Cerebellar nuclear complex (tissue), 1 donor: ENCODE measurements at places on chromosomes 13 and 19.

GRCh38 chr13:19836472-19836871, 27.0 kb downstream of the ZMYM5 start:
- no peak for DNase-seq

DNA sequence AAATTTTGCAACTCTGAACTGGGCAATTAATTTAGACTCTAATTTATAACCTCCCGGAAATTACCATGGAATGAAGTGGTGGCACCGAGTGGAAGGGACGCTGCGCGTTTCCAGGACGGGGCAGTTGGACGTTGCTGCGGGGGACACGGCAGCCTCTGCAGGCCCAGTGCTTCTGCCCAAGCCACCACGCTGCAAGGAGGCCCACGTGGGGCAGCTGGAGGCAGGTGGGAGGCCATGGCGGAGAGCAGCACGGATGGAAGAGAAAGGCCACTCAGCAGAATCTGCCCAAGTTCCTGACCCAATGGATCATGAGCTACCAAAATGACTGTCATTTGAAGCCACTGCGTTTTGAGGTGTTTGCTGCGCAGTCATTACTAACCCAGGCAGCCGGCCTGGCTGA, 11.2 kb upstream of the ADPRHL1 start:
- DNase-seq, result no peak

DNA sequence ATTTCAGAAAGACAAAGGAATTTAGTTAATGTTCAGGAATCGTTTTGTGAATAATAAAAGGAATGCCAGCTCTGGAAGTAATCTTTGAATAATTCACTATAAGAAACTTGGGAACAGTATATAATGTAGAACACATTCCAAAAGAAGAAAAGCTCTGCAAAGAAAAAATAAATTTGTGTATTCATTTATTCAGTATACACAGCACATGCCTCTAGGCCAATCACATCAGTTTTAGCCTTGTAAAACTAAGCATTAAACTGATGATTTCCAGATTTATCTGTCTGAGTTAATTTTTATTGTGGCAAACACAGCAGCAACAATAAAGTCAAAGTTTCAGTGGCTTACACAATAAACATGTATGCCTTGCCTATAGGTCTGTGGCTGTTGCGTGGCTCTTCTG, 5.7 kb upstream of the RXFP2 start:
- DNase-seq, result no peak

- DNase-seq, result no peak
These were observed 281.8 kb downstream of the MTUS2 start for GRCh38 chr13:29101905-29102304.

- no peak for DNase-seq
These were observed 330.1 kb downstream of the UQCRFS1 start for GRCh38 chr19:28882818-28883217.

- no peak for DNase-seq
These were observed 6.0 kb upstream of the GJB2 start for GRCh38 chr13:20198781-20199180.

DNA sequence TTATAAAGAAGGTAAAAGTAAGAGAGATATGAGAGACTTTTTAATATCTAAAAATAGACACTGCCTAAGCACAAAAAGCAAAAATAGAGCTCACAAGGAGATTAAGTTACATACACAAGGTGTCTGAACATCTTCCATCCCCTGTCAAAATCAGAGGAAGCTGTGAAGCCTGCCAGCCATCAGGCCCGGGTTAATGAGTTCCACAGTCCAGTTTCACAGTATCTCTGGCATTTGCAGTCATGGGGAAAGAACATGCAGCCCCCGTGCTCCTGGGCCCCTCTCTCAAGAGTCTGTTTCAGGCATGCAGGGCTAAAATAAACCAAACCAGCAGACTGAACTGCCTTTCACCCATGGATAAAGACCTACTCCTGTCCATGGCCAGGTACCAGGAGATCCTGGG, 79.2 kb downstream of the TBC1D4 start:
- DNase-seq, result no peak

DNA sequence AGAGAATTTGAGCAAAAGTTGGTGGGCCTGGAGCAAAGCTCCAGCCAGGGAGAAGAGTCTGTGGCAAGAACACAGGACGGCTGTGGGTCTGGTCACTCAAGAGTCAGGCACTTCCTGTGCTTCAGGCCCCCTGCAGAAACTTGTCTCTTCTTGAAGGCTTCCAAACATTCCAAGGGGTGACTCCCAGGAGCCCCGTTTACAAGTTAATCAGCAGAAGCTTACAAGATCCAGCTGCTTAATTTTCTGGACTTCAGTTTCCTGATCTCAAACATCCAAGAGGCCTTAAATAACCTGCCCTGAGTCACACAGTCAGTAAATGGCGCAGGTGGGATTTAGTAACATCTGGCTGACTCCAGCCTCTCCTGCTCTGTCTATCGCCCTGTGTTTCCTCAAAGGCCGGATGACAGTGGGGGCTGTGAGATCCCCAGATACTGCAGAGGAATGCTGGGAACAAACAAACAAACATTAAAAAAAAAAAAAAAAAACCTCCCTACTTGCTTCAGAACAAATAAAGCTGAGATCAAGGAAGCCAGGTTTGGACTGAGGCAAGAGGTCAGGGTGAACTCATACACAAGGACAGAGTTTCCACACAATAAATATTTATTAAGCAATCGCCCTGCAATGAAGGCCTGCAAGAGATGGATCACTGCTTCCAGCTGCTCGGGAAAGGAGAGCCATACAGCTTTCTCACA, 175.4 kb upstream of the RFC3 start:
- DNase-seq, result no peak

DNA sequence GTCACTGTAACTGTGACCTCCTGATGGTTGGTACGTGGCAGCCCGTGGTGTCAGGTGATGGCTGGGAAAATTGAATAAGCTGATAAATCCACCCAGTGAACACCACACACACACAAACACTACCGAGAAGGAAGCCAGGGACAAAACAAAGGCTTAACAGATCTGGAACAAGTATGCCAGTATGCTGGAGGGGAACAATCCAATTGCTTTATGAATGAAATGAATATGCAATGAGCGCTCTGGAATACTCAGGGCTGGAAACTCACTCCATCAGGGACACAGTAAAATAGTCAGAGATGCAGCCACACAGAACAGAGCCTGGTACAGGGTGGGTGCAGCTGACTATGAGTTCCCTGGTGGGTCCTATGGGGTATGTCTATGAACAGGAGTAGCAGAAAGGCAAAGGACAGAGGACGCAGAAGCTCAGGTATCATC, 16.7 kb downstream of the TMTC4 start:
- no peak for DNase-seq

DNA sequence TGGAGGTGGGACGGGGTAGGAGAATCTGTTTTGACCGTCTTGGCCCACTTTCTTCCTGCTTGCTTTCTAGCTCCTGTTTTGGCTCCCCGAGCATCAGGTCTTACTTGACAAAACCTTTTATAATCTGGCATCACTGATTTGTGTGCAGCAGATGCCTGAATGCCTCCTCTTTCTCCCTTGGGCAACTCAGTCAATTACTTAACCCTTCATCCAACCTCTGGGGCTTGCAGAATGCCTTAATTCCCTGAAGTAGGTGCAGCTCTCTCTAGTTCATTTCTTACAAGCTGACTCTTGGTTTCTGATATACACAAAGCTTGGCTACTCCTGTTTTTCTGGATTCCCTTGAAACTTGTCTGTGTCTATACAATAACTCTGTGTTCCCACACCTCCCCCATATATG, 5.7 kb upstream of the NUP58 start:
- DNase-seq, result no peak

- DNase-seq, result no peak
These were observed 126.1 kb upstream of the MCF2L start for GRCh38 chr13:112842931-112843391.

- no peak for DNase-seq
These were observed 9.1 kb downstream of the PCDH17 start for GRCh38 chr13:57640607-57641006.

DNA sequence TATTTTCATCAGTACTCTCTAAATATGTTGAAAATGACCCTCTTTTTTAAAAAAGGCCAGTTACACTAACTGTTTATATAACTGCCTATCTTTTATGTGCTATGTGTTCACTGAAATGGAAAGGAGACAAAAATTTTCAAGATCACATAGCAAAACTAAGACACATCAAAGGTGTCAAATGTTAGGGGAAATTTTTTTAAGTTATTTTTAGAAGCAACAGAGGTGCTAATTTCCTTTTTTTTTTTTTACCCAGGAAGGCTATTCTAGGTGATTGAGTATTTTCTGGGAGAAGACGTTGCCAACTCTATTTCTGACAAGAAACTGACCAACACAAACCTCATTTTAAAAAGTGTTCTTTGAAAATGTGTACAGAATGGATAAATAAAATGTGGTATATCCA, 45.7 kb downstream of the ELF1 start:
- DNase-seq, result no peak
